ENCODE measurements at places on chromosomes 6 and 20. TPM values are rescaled to one million over a fixed set of nuclear protein-coding genes. Genes with fewer than 3 reads are reported as not detected.
A peak's percentile ranks its signal among the peaks of the same experiment; 100 is the strongest.

GRCh38 chr6:73227606-73228255 lies 2.4 kb upstream of the KHDC1L start:
- no peak for DNase-seq

GRCh38 chr6:1313767-1314503 lies 2.0 kb downstream of the FOXQ1 start:
- no peak for DNase-seq

DNA sequence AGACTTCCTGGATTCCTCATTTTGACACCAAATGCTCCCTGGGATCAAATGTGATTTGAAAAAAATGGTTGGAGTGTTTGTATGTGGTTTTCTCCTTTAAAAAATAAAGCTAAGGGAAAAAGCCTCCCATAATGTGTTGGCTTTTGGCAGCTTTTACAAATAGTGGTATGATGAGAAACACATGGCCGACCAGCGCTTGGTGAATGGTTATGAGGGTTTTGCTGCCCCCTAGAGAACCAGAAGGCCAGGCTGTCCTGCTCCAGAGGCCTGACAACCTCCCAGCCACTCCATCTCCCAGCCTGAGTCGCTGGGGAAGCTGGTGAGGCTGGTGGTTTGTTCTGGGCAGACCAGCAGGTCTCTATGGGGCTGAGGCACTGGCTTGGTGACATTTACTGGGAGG lies 69.3 kb downstream of the CLIC5 start:
- DNase-seq, result peak; percentile 90

NKAIN2 gene
- 4.6 TPM for total RNA-seq

TMX4 gene
- total RNA-seq, result 19.7 TPM

Measured in umbilical cord (tissue), 2 donors.